ENCODE measurements at places on chromosomes 5 and 9.
A peak's percentile ranks its signal among the peaks of the same experiment; 100 is the strongest.

DNA sequence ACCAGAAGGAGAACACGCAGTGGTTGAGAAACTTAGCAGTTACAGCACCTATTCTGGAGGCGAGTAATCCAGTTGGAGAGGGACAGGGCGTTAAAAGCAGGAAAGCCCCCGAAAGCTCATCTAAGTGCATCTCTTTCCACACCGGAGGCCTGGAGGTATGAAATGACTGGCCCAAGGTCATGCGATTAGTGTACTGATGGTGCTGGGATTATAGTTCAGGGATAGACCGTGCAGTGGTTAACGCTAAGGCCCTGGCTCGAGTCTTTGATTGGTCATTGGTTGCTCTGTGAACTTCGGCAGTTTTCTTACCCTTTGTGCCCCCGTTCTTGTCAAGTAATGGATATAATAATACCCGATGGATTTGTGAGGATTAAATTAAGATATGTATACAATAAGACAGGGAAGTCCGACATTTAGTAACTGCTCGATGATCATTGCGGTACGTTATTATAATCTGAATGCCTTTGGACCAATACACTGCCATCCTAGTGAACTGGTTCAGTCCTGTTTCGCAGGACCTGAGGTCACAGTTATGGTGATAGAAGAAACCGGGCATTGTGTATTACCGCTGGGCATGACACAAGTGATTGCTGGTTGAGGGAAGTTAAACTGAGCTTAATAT, 960 bp downstream of the CANX start:
- DNase-seq: peak; percentile 18

- no peak for DNase-seq
Measured at GRCh38 chr5:150313501-150313900, 10.8 kb upstream of the ARSI start.

DNA sequence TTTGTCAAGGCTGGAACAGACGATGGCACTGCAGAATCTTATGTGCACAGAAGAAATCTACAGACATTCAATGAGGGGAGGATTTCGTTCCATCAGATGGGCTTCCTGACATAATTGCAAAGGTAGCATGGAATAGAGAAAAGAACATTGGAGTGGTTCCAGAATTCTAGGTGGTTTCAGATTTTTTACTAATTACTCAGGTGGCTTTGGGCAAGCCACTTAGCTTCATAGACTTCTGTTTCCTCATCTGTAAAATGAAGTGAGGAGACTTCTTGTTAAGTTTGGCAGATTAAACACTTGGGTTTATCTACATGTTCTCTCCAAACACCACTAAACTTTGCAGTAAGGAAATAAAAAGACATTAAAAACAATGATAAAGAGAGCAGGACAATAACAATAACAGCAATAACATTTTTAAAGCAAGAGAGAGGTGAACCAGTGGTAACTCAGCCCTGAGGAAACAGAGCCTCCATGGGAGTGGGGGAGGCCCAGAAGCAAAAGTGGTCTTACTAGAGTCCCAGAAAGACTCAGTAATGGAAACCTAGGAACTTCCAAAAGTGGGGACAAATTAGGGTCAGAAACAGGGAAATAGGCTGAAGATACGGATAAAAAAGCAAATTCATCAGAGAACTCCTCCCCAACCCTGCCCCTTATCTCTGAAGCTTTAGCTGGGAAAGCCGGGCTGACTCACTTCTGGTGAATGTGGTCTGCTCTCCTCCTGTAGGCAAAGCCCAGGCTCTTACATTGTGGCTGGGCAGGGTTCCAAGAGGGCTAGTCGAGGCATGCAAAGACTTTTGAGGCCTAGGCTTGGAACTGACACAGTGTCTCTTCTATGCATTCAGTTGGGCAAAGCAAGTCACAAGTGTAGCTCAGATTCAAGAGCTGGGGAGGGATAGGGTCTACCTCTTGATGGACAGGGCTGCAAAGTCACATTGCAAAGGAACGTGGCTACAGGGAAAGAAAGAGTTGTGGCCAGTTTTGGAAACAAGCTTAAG, 11.8 kb upstream of the ACTBL2 start:
- peak; percentile 99 for DNase-seq

DNA sequence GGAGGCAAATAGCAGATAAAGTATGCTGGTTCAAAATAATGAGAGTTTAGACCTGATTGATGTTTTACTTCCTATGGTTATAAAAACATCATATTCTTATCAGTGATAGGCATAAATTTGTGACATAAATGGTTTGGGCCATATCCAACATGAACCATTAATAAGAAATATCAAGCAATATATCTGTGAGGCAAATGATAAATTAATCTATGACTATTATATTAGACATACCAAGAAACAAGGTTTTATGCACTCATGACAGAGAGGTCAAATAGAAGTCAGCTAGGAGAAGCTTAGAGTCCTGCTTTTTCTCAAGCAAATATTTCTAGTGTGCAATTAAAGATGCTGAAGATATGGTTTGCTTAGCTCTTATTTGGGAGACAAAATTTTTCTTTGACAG, 10.4 kb downstream of the SMIM3 start:
- DNase-seq: peak; percentile 39

GRCh38 chr5:9059920-9060691, 485.8 kb downstream of the SEMA5A start:
- peak; percentile 93 for DNase-seq

- no peak for DNase-seq
Measured at GRCh38 chr9:137299203-137299565, 2.9 kb downstream of the NRARP start.

GRCh38 chr9:16450578-16450977, 419.9 kb downstream of the BNC2 start:
- DNase-seq: no peak

DNA sequence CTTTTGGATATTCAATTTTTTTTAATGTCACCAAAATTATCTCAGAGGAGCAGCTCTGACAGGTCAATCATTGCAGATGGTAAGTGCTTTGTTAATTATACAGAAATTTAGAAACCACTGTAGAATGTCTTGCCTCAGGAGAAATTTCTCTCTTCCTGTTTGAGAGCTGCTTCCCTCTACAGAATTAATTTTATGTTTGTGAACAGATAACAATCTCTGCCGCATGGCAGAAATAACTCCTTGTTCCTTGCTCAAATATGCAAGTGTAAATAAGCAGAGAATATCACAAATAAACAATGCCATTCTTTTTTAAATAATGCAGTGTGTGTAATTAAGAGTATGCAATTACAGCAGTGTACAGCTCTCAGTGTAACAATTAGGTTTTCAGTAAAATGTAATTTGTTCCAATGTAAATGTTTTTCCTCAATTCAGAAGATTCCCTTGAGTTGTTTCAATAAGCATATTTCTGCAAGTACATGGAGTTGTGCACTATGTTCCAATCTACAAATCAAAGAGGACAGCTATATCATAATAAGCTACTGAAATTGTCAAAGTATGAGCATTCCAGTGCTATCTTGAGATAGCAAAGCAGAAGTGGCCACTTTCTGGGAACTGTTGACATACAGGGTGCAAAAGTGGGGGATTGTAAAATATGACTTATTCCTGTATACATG, 1012.8 kb downstream of the MAT2B start:
- no peak for DNase-seq

DNA sequence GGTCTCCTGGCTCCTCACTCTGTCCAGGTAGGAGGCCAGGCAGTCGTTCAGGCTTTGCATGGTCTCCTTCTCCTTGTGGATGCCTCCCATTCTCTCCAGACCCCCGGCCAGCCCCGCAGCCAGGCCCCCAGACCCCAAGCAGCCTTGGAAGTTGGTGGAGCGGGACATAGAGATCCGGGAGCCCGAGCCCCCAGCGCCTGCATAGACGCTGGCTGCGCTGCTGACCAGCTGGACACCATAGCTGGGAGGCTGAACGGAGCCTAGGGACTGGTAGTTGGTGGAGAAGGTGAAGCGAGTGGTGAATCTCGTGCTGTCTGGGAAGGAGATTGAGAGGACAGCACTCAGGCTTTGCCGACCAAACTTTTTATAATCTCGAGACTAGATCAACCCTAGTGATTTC, 35.9 kb downstream of the FOXI1 start:
- no peak for DNase-seq

- peak; percentile 88 for DNase-seq
Measured at GRCh38 chr5:65163698-65164097, 318.0 kb downstream of the ADAMTS6 start.

DNA sequence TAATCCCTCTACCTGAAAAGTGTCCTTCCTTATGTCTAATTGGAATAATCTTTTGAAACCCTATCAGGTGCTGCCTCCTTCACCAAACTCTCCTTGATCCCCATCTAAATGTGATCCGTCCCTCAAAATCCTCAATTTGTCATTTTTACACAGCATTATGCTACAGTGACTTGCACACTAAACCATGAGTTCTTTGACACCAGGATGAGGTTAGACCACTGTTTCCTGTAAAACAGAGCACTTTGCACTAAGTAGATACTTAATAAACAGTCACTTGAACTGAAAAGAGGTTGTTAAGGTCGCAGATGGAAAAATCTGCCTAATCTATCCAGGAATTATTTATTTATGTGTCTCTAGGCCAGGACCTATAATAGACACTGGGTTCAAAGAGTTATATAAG, 44.2 kb upstream of the TLX3 start:
- no peak for DNase-seq

Data from fibroblast of skin of abdomen (primary cell).